ENCODE measurements at places on chromosomes 6 and 20.

DNA sequence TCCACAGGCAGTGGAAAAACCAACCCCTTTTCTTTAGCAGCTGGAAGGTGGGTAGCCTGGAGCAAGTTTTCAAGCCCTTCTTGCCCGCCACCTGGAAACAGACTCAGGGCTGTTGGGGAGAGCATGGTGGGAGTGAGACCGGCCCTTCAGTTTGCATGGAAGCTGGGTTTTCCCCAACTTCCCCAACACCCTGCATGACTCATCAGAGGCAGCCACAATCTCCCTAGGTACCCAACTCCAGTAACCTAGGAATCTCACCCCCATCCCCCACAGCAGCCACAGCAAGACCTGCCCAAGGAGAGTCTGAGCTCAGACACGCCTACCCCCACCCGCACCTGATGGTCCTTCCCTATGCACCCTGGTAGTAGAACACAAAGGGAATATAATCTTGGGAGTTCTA, 86.3 kb upstream of the IRAK1BP1 start:
- no peak for DNase-seq

- DNase-seq, result no peak
Measured at GRCh38 chr6:16974387-16974673, 127.5 kb upstream of the STMND1 start.

GRCh38 chr20:37375227-37375626, 29.3 kb downstream of the SRC start:
- no peak for DNase-seq

GRCh38 chr6:11770546-11771466, 7.8 kb downstream of the ADTRP start:
- DNase-seq, result peak; percentile 98

DNA sequence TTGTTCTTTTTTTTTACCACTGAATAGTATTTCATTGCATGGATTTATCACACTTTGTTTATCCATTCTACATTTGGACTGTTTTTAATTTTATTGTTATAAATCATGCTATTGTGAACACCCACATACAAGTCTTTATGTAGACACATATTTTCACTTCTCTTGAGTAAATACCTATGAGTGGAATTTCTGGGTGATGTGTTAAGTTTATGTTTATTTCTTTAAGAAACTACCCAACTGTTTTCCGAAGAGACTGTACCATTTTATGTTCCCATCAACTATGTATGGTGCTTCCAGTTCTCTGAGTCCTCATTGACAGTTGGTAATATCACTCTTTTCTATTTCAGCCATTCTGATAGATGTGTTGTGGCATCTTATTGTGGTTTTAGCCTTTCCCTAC, 54.0 kb downstream of the RIN2 start:
- DNase-seq, result no peak

- DNase-seq, result peak; percentile 67
Measured at GRCh38 chr6:110328259-110328658, 29.9 kb downstream of the METTL24 start.

DNA sequence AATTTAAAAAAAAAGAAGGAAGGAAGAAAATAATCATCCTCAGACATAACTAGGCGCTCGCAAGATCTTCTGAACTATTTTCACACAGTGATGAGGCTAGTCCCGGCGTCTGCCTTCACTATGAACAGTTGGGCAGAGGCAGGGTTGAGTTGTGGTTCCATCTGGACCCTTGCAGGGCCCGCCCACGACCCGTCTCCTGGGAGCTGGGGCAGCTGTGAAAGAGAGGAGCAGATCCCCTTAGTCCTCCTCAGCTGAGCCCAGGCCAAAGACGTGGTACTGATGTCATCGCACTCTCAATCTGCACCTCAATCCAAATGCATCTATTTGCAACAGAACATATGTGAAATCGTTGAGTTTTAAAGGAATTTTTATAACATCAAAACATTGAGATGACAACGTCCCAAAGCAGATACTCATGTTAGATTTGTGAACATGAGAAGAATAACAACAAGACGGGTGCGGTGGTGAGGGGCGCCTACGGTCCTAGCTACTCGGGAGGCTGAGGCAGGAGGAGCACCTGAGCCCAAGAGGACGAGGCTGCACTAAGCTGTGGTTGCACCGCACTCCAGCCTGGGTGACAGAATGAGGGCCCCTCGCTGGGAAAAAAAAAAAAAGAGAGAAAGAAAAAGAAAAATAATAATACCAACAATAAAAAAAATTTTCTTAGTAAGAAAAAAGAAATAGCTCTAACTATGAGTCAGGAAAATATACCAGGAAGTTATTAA, 15.3 kb downstream of the TCFL5 start:
- DNase-seq, result no peak

GRCh38 chr20:2385026-2385425, 4.3 kb downstream of the TGM6 start:
- DNase-seq, result no peak

GRCh38 chr6:11096109-11096508, 2.5 kb downstream of the SMIM13 start:
- DNase-seq, result peak; percentile 38

GRCh38 chr6:22631091-22631490, 61.7 kb downstream of the HDGFL1 start:
- DNase-seq, result no peak

GRCh38 chr20:25294459-25295385, 46.8 kb downstream of the PYGB start:
- DNase-seq, result no peak

DNA sequence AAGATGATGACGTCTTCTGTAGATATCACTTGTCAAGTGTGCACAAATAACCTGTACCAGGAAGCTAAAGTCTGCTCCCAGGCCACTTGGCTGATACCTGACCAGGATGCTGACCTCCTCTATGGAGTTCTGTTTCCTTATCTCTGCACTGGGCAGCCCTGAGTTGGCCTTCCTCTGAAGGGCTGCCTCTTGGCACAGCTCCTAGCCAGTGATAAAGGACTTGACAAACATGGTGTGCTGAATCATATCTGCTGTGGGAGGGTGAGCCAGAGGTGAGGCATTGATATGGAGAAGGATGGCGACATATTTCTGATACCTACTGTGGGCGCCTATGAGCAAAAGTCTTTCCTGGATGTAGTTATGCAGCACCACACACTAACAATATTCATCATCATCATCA, 32.8 kb upstream of the FOXA2 start:
- DNase-seq, result no peak

GRCh38 chr6:155130161-155130853, 133.5 kb upstream of the CLDN20 start:
- DNase-seq, result no peak

- DNase-seq, result peak; percentile 40
Measured at GRCh38 chr6:128208851-128209580, 308.2 kb upstream of the THEMIS start.

- no peak for DNase-seq
Measured at GRCh38 chr6:90123831-90124230, 172.8 kb downstream of the BACH2 start.

- DNase-seq, result no peak
Measured at GRCh38 chr20:48801197-48801596, 26.6 kb downstream of the PREX1 start.

- DNase-seq, result peak; percentile 73
Measured at GRCh38 chr6:74598462-74599393, 607.1 kb downstream of the COL12A1 start.

DNA sequence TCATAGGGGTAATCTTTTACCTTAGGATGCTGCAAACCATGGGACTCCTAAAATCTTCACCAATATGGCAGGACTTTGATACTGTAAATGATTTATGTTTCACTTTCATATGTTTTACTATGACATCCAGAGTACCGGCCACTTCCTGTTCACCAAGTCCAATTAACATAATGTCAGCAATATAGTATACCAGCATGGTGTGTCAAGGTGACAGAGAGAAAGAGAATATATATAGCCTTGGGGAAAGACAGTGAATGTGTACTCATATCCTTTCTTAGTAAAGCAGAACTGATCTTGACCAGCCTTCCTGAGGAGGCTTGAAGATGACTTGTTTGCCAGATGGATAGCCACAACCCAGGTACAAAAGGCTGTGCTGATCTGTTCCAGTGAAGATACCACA, 127.9 kb downstream of the NRN1 start:
- no peak for DNase-seq

DNA sequence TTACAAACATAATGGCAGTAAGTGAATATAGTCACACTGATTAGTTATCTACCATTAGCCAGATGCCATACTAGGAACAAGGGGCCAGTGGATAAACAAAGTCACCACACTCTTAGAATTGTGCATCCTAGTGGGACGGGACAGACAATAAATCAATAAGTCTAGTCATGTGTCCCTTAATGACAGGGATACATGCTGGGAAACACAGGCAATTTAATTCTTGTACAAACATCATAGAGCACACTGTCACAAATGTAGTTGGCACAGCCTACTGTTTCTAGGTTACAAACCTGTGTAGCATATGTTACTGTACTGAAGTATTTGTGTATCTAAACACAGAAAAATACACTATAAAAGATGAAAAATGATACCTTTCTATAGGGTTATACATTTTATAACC, 123.0 kb upstream of the FAM184A start:
- DNase-seq, result no peak
